ENCODE measurements at places on chromosomes 6 and 20. TPM values are rescaled to one million over a fixed set of nuclear protein-coding genes. Genes with fewer than 3 reads are reported as not detected.

DNA sequence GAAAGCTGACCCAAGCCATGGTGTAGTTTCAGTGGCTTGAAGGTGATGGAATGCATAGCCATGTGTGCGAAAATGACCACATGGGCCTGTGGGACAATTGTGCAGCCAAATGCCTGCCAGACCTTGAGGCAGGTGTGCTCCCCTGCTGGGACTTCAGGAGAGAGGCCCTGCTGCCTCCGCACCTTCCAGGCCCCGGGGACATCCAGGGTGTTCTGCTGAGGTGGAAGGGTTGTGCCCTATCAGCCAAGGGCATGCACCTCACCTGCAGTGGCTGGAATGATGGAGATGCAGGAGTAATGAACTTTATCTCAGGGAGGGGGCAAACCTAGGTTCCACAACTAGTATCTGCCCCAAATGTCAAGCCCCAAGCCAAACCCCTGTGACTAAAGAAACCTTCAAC, 44.0 kb downstream of the PRND start:
- no peak for DNase-seq

DNA sequence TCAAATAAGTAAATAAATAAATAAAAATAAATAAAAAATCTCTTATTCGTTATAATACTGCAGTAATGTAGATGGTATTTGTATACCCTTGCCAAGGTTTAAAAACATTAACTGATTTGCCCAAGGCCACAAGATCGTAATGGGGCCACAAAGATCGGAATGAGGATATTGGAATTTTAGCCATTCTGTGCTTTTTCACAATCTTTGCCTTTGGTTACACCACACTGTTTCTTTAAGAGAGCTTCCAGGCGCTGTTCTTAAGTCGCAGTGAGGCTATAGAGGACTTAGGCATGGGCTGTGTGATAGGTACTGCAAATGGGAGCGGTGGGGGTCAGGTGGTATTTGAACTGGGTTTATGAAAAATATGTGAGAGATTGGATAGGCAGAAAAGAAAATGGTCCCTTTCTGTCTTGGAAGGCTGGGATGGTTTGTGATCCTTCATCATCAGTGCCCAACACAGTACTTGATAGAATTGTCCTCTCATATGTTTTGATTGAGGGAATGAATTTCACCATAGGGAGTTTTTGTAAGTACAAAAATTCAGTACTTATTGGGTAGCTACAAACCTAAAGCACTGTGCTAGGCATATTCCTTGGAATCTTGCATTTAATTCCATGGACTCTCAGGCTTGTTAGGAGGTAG, 1.4 kb downstream of the NUS1 start:
- DNase-seq, result no peak

DNA sequence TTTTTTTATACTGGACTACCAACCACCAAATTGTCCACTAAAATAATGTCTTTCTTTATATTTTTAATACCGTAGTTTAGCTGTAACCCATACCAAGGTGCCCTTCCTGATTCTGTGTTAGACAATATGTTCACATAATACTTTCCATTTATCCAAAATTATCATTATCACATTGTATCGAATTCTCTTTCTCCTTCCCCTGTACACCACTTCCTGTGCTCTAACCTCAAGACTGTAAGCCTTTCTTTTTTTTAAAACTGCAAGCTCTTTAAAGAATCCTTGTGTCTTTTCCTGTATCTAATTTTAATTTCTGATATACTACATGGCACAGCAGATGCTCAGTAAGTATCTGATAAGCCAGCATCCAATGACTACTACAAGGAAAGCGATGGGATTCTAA, 917.5 kb downstream of the EYS start:
- DNase-seq, result no peak

- DNase-seq, result no peak
These were observed 49.2 kb downstream of the ANKS1A start for GRCh38 chr6:34938268-34938667.

- DNase-seq, result no peak
These were observed 67.5 kb upstream of the TFB1M start for GRCh38 chr6:155381673-155382337.

Gene LY6G5C
- total RNA-seq, result 0.48 TPM
